ENCODE measurements at places on chromosomes 3 and 15. TPM values are rescaled to one million over a fixed set of nuclear protein-coding genes. Genes with fewer than 3 reads are reported as not detected.

GRCh38 chr3:119809249-119810017, 27.5 kb downstream of the NR1I2 start:
- no peaks in the 10 kb centered on the region for H3K36me3 ChIP-seq
- no peaks in the 10 kb centered on the region for H3K27me3 ChIP-seq
- H3K27ac ChIP-seq: no peak overlapping the region
- DNase-seq: no peak
- H3K4me1 ChIP-seq: peaks cover 9% of the 10 kb centered on the region

DNA sequence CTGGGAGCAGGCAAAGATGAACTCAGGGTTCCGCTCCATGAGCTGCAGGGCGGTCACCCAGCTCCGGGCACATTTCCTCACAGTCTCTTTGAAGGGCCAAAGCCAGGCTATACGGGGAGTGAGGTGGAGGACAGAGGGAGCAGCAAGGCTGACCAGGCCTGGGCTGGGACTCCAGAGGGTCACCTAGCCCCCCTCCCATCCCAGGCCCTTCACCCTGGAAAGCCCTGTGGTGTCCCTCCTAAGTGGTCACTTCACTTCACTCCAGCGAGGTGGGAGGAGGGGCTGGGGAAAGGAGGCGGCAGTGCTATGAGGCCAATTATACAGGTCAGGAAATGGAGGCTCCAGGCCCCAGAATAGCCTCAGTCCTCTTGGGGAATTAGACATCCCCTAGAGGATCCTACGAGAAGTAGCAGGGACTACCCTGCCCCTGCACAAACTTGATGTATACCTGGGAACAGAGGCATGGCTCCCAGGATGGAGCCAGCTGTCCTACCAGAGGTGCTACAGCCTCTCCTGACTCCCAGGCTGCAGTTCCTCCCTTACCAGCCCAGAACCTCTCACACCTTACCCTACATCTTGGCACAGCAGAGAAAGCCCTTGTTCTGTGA, 5.7 kb downstream of the MAN2C1 start:
- H3K4me3 ChIP-seq: no peak overlapping the region
- DNase-seq: no peak
- no peaks in the 10 kb centered on the region for H3K36me3 ChIP-seq
- no peaks in the 10 kb centered on the region for H3K27me3 ChIP-seq

GRCh38 chr3:37054370-37054769, 61.1 kb downstream of the MLH1 start:
- H3K4me3 ChIP-seq: no peak overlapping the region
- peak overlapping the region; percentile 76 for H3K27ac ChIP-seq
- H3K36me3 ChIP-seq: peaks cover 100% of the 10 kb centered on the region
- no peaks in the 10 kb centered on the region for H3K27me3 ChIP-seq

- DNase-seq: no peak
- no peaks in the 10 kb centered on the region for H3K27me3 ChIP-seq
- peak overlapping the region; percentile 70 for H3K4me3 ChIP-seq
- peaks cover 7% of the 10 kb centered on the region for H3K4me1 ChIP-seq
Measured at GRCh38 chr3:127673191-127674100, 694 bp downstream of the ABTB1 start.

DNA sequence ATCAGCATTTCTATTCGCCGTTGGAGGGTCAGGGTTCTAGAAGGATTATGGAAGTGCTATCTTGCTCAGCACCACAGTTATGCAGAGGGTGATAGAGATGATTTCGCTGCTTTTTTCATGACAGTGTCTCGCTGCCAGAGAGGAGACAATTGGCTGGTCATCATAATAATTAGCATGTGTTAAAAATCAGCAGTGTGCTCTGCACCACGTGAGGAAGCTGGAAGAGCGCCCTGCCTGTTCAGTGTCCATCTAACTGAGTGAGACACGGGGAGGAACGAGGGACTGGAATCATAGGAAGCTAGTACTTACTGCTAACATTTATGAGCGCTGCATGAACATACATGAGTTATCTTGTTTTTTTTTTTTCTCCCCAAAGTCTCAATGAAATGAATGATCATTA, 116.2 kb upstream of the PLAAT1 start:
- no peak overlapping the region for H3K27ac ChIP-seq
- H3K27me3 ChIP-seq: peaks cover 5% of the 10 kb centered on the region
- H3K36me3 ChIP-seq: no peaks in the 10 kb centered on the region
- H3K4me3 ChIP-seq: no peak overlapping the region

CAND2 gene
- polyA plus RNA-seq: 9.2 TPM

- H3K27me3 ChIP-seq: no peaks in the 10 kb centered on the region
- H3K4me3 ChIP-seq: no peak overlapping the region
- no peak overlapping the region for H3K27ac ChIP-seq
- H3K4me1 ChIP-seq: no peaks in the 10 kb centered on the region
- no peaks in the 10 kb centered on the region for H3K36me3 ChIP-seq
Measured at GRCh38 chr3:193680220-193680619, 87.2 kb downstream of the OPA1 start.

DNA sequence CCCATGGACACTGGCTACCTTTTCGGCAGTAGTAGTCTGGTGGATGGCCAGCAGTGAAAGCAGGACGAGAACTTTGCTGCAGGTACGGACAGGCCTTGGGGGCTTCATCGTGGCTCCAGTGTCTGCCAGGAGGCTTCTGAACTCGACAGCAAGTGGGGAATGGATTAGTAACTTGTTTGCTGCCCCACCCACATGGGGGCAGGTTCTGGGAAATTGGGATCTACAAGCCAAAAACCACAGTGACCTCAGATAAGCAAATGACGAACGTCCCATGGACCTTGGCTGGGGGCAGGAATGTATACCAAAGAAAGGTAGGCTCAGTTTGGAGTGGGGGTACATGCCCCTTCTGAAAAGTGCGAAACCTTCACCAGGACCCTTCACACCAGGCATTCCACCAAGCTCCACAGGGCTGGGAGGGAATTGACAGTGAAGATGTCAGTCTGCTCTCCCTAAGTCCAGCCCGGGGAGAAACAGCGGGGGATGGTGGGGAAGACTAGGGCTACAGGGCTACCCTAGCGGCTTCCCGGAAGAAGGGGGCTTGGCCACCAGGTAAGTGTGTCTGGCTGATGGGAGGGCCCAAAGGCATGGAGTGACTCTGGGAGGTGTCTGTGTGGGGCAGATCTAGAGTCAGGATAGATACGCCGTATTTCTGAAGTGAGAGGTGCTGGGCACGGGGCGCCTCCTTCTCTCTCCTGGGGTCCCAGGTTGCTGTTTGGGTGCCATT, at the start of gene ITIH4:
ITIH4 (minus strand) TSS at position 138 of the 724 bp plus-strand sequence; CDS start at position 108, 30 bp downstream.
- no peak for DNase-seq
- no peaks in the 10 kb centered on the region for H3K27me3 ChIP-seq
- H3K36me3 ChIP-seq: peaks cover under 1% of the 10 kb centered on the region

GRCh38 chr3:163218336-163218735, 1721.7 kb downstream of the OTOL1 start:
- DNase-seq: no peak
- no peaks in the 10 kb centered on the region for H3K27me3 ChIP-seq
- no peaks in the 10 kb centered on the region for H3K36me3 ChIP-seq

GRCh38 chr3:136728918-136729317, 23.3 kb downstream of the STAG1 start:
- H3K27me3 ChIP-seq: no peaks in the 10 kb centered on the region
- no peaks in the 10 kb centered on the region for H3K36me3 ChIP-seq
- DNase-seq: no peak
- no peak overlapping the region for H3K4me3 ChIP-seq
- no peak overlapping the region for H3K27ac ChIP-seq

GRCh38 chr3:107367353-107367752, 9.9 kb upstream of the CCDC54 start:
- H3K27ac ChIP-seq: no peak overlapping the region
- H3K4me1 ChIP-seq: peaks cover 10% of the 10 kb centered on the region
- no peak overlapping the region for H3K4me3 ChIP-seq
- no peaks in the 10 kb centered on the region for H3K36me3 ChIP-seq

GRCh38 chr15:77484994-77485393, 64.3 kb downstream of the HMG20A start:
- H3K36me3 ChIP-seq: no peaks in the 10 kb centered on the region
- H3K27ac ChIP-seq: peak overlapping the region; percentile 87
- H3K4me1 ChIP-seq: peaks cover 72% of the 10 kb centered on the region
- DNase-seq: no peak

DNA sequence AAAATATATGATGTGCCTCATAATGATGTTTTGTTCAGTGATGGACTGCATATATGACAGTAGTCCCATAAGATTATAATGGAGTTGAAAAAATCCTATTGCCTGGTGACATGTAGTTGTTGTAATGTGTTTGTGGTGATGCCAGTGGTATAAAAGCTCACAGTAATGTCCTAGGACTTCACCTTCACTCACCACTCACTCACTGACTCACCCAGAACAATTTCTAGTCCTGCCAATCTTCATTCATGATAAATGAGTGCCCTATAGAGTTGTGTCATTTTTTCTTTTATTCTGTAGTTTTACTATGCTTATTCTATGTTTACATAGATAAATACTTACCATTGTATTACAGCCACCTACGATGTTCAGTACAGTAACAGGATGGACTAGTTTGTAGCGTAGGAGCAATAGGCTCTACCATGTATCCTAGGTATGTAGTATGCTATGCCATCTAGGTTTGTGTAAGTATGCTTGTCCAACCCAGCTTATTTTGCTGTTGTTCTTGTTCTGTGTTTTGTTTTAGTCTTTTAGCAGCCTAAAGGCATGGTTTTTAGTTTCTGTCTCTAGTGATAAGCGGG, 88.5 kb upstream of the LRRFIP2 start:
- no peak overlapping the region for H3K4me3 ChIP-seq
- no peaks in the 10 kb centered on the region for H3K36me3 ChIP-seq
- H3K27ac ChIP-seq: no peak overlapping the region
- no peak for DNase-seq
- H3K27me3 ChIP-seq: no peaks in the 10 kb centered on the region

GRCh38 chr3:193053046-193053435, 135.4 kb upstream of the MB21D2 start:
- no peaks in the 10 kb centered on the region for H3K4me1 ChIP-seq
- H3K27ac ChIP-seq: no peak overlapping the region
- no peak for DNase-seq
- H3K36me3 ChIP-seq: no peaks in the 10 kb centered on the region
- no peaks in the 10 kb centered on the region for H3K27me3 ChIP-seq
- no peak overlapping the region for H3K4me3 ChIP-seq

DNA sequence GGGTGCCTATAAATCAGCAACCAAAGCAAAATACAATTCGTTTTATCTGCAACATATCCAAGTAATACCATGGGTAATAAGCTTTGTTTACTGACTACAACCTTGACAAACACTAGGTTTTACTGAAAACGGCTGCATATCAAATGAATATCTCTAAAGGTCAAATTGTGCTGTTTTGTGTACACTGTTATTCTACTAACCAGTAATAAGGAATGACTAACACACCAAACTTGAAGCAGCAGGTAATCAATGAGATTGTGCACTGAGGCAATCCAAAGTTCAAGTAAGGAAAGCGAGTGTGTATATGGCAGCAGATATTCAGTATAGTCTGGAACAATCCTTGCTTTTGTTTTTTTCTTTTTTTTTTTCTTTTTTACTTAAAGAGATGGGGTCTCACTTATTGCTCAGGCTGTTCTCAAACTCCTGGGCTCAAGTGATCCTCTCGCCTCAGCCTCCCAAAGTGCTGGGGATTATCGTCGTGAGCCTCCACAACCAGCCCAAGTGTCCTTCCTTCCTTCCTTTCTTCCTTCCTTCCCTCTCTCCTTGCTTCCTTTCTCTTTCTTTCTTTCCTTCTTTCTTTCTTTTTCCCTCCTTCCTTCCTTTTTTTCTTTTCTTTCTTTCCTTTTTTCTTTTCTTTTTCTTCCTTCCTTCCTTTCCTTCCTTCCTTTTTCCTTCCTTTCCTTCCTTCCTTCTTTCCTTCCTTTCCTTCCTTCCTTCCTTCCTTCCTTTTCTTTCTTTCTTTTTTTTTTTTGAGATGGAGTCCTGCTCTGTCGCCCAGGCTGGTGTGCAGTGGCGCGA, 34.9 kb downstream of the AP3S2 start:
- H3K4me3 ChIP-seq: no peak overlapping the region
- H3K27ac ChIP-seq: no peak overlapping the region
- H3K4me1 ChIP-seq: no peaks in the 10 kb centered on the region

GOLGA6A gene
- not detected for polyA plus RNA-seq

PPP1R2 gene
- 24.9 TPM for polyA plus RNA-seq

PRKCD gene
- polyA plus RNA-seq: 11.5 TPM

DNA sequence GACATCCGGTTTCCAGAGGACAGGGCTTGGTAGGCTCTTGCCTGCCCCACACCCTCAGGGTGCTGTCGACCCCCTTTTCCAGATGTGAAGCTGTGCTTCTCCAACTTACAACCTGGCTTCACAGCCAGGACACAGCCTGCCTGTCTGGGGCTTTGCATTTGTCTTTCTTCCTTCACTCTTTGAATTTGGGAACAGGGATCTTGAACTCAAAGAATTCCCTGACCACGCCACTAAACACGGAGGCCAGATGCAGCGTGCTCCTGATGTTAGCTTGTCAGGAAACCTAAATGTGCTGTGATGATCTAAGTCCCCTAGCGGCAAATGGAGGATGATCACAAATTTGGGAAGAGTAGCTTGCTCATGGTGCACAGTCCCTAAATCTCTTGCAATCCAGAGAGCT, 244.8 kb upstream of the RGMA start:
- no peak overlapping the region for H3K4me3 ChIP-seq
- no peaks in the 10 kb centered on the region for H3K4me1 ChIP-seq
- H3K27ac ChIP-seq: no peak overlapping the region
- H3K36me3 ChIP-seq: no peaks in the 10 kb centered on the region

PLCH1 gene
- polyA plus RNA-seq: 1.2 TPM

MYO5C gene
- polyA plus RNA-seq: 1.8 TPM

ZNF620 gene
- 1.4 TPM for polyA plus RNA-seq

DNA sequence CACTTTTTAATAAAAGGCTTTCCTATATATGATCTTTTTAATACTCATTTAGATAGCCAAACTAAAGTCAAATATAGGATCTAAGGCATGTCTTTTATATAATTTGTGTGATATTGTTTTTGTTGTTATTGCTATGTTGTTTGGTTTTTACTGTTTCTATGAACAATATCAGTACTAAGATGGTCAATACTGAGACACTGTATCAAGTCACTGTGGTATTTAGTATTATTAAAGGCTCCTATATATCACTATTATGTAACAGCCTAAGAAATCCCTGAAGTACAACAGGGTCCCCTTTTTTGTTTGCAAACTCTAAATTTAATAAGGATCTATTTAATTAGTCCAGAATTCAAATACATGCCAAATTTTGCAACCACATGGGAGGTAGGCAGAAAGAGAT, 61.9 kb downstream of the TBC1D5 start:
- H3K36me3 ChIP-seq: no peaks in the 10 kb centered on the region
- DNase-seq: no peak
- H3K27ac ChIP-seq: no peak overlapping the region

DNA sequence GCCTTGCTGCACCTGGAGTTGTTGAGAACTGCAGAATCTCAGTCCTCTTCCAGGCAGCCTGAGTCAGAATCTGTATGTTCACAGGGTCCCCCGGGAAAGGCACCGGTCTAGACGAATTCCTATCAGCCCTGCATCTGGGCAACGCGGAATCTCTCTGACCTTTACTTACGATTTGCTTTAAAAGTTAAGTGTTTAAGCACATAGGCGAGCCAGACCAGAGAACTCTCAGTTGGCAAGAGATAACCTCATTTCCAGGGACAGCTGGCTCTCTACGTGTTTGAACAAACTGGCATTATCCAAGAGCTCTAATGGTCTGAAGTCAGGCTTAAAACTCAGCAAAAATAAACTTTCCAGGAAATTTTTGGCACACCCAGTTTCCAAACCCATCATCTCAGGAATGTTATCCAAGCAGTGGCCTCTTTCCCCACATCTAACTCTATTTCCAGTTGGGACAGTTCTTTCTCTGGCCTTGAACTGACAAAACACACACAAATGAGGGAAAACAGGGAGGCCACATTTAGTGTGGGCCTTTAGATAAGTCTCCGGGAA, 53.4 kb downstream of the HES1 start:
- H3K27ac ChIP-seq: no peak overlapping the region
- no peak for DNase-seq
- H3K4me1 ChIP-seq: peaks cover 5% of the 10 kb centered on the region
- no peak overlapping the region for H3K4me3 ChIP-seq
- H3K36me3 ChIP-seq: no peaks in the 10 kb centered on the region

- no peak for DNase-seq
- H3K36me3 ChIP-seq: no peaks in the 10 kb centered on the region
- no peak overlapping the region for H3K27ac ChIP-seq
Measured at GRCh38 chr3:161893972-161894371, 397.4 kb downstream of the OTOL1 start.

VEPH1 gene
- 0.13 TPM for polyA plus RNA-seq

All from heart right ventricle (tissue), 16 donors.